ENCODE measurements at places on chromosomes 11 and 22. TPM values are rescaled to one million over a fixed set of nuclear protein-coding genes. Genes with fewer than 3 reads are reported as not detected.

FLRT1 gene
- total RNA-seq = not detected

- no peak overlapping the region for H3K4me3 ChIP-seq
- H3K36me3 ChIP-seq = no peaks in the 10 kb centered on the region
- DNase-seq = no peak
- no peaks in the 10 kb centered on the region for H3K4me1 ChIP-seq
- H3K27ac ChIP-seq = no peak overlapping the region
These were observed 7.7 kb downstream of the CHRDL2 start for GRCh38 chr11:74723511-74723910.

MSANTD4 gene
- total RNA-seq = 6.0 TPM

DNA sequence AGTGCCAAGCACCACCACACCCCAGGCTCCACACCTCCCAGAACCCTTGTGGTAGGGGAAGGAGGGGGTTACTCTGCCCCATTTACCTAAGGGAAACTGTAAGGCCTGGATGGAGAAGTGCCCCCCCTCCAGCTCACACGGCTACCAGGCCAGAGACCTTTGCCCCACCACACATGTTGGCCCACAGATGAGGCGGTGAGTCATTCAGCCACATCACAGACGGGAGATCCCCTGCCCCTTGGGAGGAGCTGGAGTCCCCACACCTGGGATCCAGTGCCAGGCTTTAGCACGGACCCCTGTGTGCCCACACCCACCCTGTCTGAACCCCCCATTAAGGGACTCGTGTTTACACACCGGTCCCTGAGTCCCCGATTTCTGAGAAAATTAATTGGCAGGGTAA lies 24.9 kb downstream of the CDKN1C start:
- peaks cover 6% of the 10 kb centered on the region for H3K27me3 ChIP-seq
- H3K4me3 ChIP-seq = no peak overlapping the region
- no peak overlapping the region for H3K27ac ChIP-seq
- no peaks in the 10 kb centered on the region for H3K4me1 ChIP-seq
- no peaks in the 10 kb centered on the region for H3K36me3 ChIP-seq

DNA sequence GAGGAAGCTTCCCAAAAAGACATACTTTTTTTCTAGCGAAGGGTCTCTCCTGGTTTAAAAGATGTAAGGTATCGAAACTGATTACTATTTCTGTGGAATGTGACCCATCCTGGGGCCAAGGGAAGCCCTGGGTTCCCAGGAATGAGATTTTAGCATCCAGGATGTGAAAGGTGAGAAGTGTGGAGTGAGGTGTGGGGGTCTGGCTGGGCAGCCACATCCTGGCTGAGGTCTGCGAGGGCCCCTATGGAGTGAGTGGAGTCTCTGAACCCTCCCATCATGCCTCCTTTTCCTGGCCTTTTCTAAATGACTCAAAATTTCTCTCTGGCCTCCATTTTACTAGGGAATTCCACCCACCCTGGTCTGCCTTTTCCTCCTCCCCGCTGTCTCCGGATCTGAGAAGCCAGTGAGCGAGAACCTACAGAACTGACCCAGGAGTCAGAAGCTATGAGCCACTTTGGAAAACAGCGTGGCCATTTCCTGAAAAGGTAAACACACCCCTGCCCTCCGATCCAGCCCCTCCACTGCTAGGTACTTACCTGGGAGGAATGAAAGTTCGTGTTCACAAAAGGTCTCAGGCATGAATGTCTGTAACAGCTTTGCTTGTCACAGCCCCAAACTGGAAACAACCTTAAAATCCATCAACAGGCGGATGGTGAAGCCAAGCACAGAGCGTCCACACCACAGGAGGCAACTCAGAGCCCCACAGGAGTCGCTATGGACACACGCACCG lies 27.7 kb upstream of the SHANK2 start:
- H3K36me3 ChIP-seq = no peaks in the 10 kb centered on the region
- no peak overlapping the region for H3K27ac ChIP-seq
- no peaks in the 10 kb centered on the region for H3K4me1 ChIP-seq
- no peaks in the 10 kb centered on the region for H3K27me3 ChIP-seq
- DNase-seq = no peak
- H3K4me3 ChIP-seq = no peak overlapping the region

DNA sequence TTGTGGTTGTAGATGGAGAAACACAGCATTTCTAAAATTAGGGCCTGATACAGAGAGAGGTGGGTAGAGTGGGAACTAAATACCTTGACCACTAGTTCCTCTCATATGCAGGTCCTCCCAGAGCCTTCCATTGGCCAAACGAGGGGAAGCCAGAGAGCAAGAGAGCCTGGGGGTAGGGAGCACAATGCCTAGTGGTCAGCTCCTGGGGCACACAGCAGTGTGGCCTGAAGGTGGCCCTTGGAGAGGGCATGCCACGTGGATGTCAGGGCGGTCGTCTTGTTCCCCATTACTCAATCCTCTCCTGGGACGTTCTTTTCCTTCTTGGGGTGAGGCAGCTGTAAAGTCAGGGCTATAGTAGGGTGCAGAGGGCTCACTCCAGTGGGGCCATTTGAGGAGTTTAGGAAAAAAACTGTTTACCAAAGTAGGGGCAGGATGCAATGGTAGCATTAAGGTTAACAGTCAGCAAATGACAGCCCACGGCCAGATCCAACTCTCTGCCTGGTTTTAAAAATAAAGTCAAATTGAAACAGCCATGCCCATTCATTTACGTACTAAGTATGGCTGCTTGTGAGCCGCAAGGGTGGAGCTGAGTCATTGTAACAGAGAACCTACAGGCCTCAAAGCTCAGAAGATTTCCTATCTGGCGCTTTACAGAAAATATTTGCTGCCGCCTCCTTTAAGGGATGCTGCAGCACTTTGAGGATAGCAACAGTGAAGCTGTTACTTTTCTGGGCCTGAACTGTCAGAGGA lies 7.6 kb downstream of the MYO18B start:
- H3K4me3 ChIP-seq = no peak overlapping the region
- no peak for DNase-seq
- no peaks in the 10 kb centered on the region for H3K36me3 ChIP-seq
- no peaks in the 10 kb centered on the region for H3K4me1 ChIP-seq
- no peak overlapping the region for H3K27ac ChIP-seq

- no peaks in the 10 kb centered on the region for H3K27me3 ChIP-seq
- no peak for DNase-seq
- H3K4me1 ChIP-seq = no peaks in the 10 kb centered on the region
- no peak overlapping the region for H3K27ac ChIP-seq
- no peaks in the 10 kb centered on the region for H3K36me3 ChIP-seq
- no peak overlapping the region for H3K4me3 ChIP-seq
These were observed 515.1 kb downstream of the CNTN5 start for GRCh38 chr11:99535819-99536218.

- no peak for DNase-seq
- no peak overlapping the region for H3K4me3 ChIP-seq
- no peaks in the 10 kb centered on the region for H3K4me1 ChIP-seq
These were observed 3.0 kb downstream of the TBRG1 start for GRCh38 chr11:124625504-124626168.

DNA sequence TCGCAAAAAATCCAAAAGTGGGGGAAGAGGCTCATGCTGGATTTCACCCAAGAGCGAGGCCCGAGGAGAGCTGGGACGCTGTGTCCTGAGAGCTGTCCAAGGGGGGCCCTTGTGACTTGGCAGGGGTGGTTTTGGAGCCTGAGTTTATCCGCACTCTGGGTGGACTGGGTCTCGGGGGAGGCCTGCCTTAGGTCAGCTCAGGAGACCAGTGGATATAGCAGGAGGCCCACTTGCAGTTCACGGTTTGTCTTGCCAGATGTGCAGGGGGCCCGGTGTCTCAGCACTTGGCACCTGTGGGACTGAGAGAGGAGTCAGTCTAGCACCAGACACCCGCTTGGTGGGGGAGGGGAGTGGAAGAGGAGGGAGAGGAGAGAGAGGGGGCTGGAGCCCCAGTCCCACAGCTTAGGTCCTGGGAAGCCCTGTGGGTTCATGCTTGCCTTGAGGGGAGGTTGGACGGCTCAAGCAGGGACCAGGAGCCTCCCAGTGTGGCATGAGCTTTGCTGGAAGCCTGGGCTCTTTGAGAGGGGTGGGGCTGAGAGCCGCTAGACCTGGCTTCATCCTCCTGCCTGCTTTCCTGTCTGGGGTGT lies 33.4 kb downstream of the PARVB start:
- H3K27ac ChIP-seq = no peak overlapping the region
- no peaks in the 10 kb centered on the region for H3K4me1 ChIP-seq
- no peaks in the 10 kb centered on the region for H3K36me3 ChIP-seq
- H3K27me3 ChIP-seq = no peaks in the 10 kb centered on the region

YPEL1 gene
- 1.0 TPM for total RNA-seq

GRCh38 chr11:116527180-116527991 lies 245.4 kb downstream of the BUD13 start:
- H3K27ac ChIP-seq = no peak overlapping the region
- H3K4me3 ChIP-seq = no peak overlapping the region
- H3K36me3 ChIP-seq = no peaks in the 10 kb centered on the region

GRCh38 chr11:70477609-70478008 lies 79.3 kb downstream of the CTTN start:
- no peaks in the 10 kb centered on the region for H3K36me3 ChIP-seq
- no peaks in the 10 kb centered on the region for H3K27me3 ChIP-seq
- no peaks in the 10 kb centered on the region for H3K4me1 ChIP-seq
- H3K4me3 ChIP-seq = no peak overlapping the region
- no peak overlapping the region for H3K27ac ChIP-seq

LINC01488 gene
- total RNA-seq = 1.6 TPM

FAM227A gene
- total RNA-seq = 0.02 TPM

DNA sequence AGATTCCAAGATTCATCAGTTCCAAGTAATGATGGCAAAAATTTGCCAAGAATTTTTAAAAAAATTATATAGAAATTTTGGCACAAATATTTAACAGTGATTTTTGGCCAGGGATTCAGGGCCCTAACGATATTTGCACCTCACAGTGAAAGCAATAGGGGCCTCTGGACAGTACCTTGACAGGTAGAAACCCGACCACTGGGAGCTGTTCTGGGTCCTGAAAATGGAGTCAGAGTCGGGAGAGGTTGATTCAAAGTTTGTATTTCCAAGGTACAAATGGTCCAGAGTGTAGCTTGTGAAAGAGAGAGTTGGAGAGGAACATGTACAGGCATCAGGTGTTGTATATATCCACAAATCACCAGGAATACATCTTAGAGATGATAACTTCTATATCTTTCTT lies 41.6 kb downstream of the MRGPRX2 start:
- no peaks in the 10 kb centered on the region for H3K27me3 ChIP-seq
- H3K27ac ChIP-seq = no peak overlapping the region
- no peaks in the 10 kb centered on the region for H3K4me1 ChIP-seq
- no peak overlapping the region for H3K4me3 ChIP-seq
- no peak for DNase-seq

DNA sequence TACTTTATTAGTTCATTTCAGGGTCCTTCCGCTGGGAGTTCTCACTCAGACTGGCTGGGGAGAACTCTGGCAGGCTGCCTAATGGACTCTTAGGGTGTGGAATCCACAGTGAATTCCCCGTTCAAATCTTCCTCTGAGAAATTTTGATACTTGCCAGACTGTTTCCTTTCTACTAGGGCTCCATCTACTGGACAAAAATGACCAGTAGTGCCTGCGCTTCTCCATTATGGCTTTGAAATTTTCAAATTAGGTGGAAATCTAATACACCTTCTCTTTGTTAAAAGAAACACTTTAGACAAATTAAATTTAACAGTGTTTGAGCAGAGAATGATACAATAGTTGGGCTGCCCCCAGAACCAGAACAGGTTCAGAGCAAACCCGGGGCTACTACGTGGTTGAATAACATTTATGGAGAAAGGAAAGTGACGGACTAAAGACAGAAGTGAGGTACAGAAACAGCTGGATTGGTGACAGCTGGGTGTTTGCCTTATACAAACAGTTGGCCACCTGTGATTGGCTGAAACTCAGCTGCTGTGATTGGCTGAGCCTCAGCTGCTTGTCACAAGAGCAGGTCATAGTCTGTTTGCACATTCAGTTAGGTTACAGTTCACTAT lies 52.9 kb upstream of the FDX1 start:
- H3K4me1 ChIP-seq = no peaks in the 10 kb centered on the region
- H3K27ac ChIP-seq = peak overlapping the region; percentile 78
- H3K4me3 ChIP-seq = peak overlapping the region; percentile 31

MPZL2 gene
- total RNA-seq = 13.0 TPM

GRCh38 chr22:29635734-29636357 lies 32.4 kb downstream of the NF2 start:
- H3K4me1 ChIP-seq = no peaks in the 10 kb centered on the region
- H3K27me3 ChIP-seq = no peaks in the 10 kb centered on the region
- H3K27ac ChIP-seq = no peak overlapping the region

MMP13 gene
- not detected for total RNA-seq

DNA sequence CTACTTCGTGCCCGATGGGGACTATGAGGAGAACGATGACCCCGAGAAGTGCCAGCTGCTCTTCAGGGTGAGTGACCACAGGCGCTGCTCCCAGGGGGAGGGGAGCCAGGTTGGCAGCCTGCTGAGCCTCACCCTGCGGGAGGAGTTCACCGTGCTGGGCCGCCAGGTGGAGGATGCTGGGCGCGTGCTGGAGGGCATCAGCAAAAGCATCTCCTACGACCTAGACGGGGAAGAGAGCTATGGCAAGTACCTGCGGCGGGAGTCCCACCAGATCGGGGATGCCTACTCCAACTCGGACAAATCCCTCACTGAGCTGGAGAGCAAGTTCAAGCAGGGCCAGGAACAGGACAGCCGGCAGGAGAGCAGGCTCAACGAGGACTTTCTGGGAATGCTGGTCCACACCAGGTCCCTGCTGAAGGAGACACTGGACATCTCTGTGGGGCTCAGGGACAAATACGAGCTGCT lies 751 bp downstream of the FIBIN start:
- H3K4me1 ChIP-seq = no peaks in the 10 kb centered on the region
- peak overlapping the region; percentile 7 for H3K27ac ChIP-seq
- H3K4me3 ChIP-seq = peak overlapping the region; percentile 62
- H3K27me3 ChIP-seq = no peaks in the 10 kb centered on the region
- peak; percentile 67 for DNase-seq

PNPLA5 gene
- not detected for total RNA-seq

GRCh38 chr11:118353084-118353710 lies 6.2 kb upstream of the UBE4A start:
- H3K4me3 ChIP-seq = no peak overlapping the region
- H3K36me3 ChIP-seq = no peaks in the 10 kb centered on the region
- H3K4me1 ChIP-seq = no peaks in the 10 kb centered on the region
- DNase-seq = no peak

ZW10 gene
- 7.8 TPM for total RNA-seq

GRCh38 chr11:93861808-93862207 lies 11.4 kb upstream of the VSTM5 start:
- no peak for DNase-seq
- H3K27ac ChIP-seq = no peak overlapping the region
- H3K27me3 ChIP-seq = no peaks in the 10 kb centered on the region
- H3K4me3 ChIP-seq = no peak overlapping the region
- no peaks in the 10 kb centered on the region for H3K36me3 ChIP-seq

MCAT gene
- 8.8 TPM for total RNA-seq

All from right lobe of liver (tissue), 6 donors.